SK-N-SH treated with all-trans-retinoic acid at 6 μM for 48 hours (cell line): ENCODE measurements at places on chromosomes 6 and 20.
A peak's percentile ranks its signal among the peaks of the same experiment; 100 is the strongest.

GRCh38 chr6:35181308-35181932 is 32.3 kb upstream of the SCUBE3 start:
- peak; percentile 70 for ATAC-seq

- no peak for ATAC-seq
Measured at GRCh38 chr20:48432494-48432832, 395.3 kb downstream of the PREX1 start.

DNA sequence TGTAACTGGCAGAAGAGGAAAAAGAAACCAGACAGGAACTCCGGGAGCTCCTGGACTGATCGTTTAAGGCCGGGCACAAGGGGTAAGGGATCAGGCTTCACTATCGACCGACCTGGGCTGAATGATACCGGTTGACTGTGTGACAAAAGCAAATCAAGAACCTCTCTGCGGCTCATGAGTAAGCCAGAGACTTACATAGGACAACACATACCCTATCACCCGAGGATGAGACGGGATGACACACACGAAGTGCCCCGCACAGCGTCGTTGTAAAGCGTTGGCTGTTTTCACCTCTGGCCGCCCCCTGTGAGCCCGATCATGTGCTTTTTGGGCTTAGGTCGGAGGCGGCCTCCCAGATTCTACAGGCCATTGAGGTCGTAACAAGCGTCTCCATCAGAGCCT is 695 bp upstream of the TGIF2 start:
- ATAC-seq: no peak

GRCh38 chr6:142458836-142459235 is 157.0 kb downstream of the ADGRG6 start:
- ATAC-seq: no peak

DNA sequence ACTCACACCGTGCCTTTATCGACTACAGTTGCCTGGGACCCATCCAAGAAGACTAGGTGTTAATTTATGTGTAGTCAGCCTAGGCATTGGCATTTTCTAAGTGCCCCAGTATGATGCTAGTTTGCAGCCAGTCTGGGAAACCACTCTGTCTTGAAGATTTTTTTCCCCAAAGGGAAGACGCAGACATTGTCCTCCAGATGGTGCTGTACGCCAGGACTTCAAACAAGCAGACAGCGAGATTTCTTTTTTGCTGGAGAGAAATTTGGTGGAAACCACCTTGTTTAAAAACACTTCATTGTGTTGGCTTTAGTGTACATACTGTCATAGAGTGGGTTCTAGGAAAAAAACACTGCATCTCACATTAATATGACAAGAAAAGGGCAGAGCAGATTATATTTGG is 30.0 kb downstream of the ALDH5A1 start:
- ATAC-seq: peak; percentile 78

DNA sequence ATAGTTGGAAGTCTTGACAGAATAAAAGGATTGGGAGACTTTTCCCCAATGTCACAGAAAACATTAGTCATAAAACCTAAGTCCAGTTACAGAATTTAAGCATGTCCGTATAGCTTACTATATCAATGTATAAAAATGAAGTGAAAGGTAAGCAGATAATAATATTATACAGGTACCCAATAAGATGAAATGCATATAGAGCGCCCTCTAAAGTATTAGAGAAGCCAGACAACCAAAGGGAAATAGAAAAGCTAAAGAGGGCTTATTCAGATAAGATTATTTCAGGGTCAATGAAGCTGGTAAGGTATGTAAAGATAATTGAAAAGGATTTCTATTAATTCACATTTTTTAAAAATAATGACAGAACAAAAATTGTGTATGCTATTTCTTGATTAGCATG is 947.7 kb upstream of the MAP3K7 start:
- no peak for ATAC-seq

GRCh38 chr20:61163031-61163430 is 89.0 kb upstream of the CDH4 start:
- no peak for ATAC-seq

- ATAC-seq: no peak
Measured at GRCh38 chr6:34598712-34599111, 42.6 kb upstream of the SPDEF start.

- peak; percentile 92 for ATAC-seq
Measured at GRCh38 chr6:34358389-34358905, 34.0 kb downstream of the NUDT3 start.

DNA sequence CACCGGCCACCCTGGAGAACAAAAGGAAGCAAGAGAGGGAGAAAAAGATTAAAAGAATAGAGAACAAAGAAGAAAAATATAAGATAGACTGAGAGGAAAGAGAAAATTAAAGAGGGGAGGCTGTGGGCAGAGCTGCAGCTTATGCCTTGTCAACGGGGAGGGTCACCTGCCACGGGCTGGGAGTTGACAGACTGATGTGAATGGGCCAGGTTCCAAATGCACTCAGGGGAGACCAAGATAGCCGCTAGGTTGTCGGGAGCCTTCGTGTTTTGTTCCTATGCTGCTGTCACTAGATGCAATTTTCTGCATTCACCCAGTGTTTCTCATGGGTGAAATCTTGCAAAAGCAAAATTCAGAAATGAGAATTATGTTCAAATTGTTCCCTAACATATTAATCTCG is 119.6 kb upstream of the MTHFD1L start:
- ATAC-seq: no peak

DNA sequence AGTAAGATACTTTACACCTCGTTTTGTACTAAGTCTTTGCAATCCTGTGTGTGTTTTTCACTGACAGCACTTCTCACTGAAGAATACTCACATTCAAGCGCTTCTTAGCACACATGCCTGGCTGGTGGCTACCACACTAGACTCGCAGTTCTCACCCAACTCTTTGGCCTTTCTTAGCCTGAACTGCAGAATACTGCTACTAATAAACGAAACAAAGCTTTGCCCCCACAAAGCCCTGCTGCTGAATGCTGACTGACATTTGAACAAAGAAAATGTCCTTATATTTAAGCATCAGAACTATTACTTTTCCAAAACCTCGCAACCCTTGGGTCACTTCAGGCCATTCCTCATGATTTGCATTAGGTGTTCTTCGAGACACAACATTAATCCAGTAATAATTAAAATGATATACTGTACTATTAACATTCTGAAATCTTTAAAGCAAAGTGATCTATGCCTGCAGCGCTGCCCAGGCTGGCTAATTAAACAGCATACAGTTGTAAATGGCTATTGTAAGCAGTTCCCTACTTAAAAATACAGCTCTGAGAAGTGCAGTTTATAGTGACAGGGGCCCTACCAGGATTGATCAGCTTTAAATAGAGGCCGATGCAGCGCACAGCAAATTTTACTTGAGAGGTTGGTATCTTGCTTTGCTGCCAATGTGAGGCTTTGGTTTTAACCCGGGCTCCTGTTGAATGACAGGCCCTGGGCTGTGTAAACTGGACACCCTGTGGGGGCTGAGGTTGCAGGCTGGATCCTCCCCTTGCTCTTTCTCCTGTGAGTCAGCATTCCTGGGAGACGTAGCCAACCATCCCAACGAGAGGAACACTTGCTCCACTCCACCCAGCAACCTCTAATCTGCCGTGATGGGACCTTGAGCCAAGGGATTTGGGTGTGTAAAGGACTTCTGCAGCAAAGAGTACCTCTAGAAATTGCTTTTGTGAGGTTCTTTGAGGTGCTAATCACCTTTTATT is 899.0 kb downstream of the TFAP2A start:
- ATAC-seq: peak; percentile 88

DNA sequence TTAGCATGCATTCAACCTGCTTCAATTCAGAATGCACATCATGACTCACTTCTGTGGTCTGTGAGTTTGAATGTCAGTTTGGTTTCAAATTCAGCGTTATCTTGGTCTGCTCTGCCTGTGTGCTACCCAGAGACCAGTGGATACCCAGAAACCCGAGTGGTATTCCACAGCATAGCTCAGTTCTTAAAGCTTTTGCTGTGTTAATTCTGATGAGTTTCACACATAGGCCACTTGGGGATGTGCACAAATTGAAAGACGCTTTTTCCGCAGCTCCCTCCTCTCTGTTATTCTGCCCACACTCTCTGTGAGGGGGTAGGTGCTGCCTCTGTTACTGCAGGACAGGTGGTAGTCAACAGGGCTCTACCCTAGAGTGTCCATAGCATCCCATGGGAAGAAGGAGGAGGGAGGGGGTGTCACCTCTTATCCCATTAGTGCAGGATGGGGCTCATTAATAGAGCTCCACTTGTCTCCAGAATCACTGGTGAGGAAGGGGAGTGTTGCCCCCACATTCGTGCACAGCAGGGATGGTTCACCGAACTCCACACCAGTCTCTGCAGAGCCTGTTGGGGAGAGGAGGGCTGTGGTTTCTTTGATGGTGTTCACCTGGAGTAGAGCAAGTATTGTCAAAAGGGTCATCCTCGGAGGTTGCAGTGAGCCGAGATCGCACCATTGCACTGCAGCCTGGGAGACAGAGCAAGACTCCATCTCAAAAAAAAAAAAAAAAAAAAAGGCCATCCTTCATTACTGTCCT is 29.2 kb upstream of the SDCBP2 start:
- ATAC-seq: peak; percentile 65; the same call in 2 of the 3 replicates

DNA sequence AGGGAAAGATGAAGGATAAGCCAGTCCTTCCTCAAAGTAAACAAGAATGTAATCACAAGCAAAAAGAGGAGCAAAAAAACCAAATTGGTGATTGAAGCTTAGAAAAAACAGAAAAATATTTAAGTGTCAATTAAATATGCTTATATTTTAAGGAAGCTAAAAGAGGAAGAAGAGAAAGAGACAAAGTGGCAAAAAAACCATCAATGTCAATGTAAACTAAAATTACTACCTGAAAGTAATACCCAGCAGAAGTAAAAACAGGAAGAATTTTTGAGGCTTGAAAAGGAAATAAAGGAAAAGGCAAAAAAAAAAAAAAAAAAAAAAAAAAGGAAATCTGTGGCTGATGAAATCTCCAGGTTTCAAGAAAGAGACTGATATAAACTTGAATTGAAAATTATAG is 36.2 kb upstream of the OGFRL1 start:
- no peak for ATAC-seq

GRCh38 chr20:41230136-41230535 is 87.4 kb downstream of the ZHX3 start:
- ATAC-seq: no peak

GRCh38 chr6:157711060-157711459 is 112.0 kb upstream of the SNX9 start:
- ATAC-seq: no peak

DNA sequence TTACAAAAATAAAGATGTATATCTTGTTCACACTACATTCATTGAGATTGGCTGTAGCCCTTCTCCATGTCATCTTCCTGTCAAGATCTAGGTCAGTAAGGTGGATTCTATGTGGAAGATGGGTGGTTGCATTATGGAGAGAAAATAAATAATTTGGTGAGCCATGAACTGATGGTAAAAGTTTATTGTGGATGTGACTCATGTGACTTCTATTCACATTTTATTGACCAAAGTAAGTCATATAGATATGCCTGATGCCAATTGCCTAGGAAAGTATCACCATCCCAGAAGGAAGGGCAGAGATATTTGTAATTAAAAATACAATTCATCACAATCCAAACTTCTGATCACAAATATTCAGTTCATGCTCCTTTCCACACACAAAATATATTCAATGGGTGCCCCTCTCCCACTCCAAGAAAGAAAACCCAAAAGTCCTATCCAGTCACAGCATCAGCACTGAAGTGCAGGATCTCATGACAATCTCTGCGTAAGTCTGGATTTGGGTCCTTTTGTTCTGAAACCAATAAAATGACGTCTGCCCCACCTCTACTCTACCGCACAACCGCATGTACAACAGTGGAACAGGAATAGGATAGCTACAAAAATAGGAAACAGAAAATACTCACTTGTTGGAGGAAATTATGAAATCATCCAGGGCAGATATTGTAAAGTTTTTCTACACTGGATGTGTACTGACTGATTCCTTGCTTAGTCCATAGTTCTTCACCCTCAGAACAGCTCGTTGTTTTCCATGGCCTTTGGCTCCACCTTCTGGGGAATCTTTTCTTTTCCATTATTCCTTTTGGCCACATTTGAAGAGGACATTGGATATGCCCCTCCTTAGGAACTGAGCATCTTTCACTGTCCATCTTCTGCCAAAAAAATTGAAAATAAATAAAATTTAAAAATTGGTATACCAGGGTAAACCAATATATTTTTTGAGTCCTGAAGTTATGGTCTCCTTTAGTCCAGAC is 16.1 kb upstream of the SLC17A3 start:
- peak; percentile 88 for ATAC-seq

DNA sequence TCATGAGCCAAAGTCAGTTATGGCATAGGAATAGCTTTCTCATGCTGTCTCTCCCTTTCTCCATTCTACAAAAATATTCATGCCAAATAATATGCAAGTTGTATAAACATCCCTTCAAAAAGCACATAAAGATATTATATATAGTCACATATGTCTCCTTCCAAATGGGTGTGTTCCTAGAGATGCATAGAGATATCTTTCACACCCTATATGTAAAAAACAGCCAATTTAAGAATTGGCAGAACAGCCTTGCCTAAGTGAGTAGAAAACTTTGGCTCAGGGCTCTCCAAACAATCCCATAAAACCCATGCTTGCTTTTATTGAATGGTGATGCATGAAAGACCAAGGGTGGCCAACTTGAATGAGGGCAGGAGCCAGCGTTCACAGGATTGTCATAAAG is 274.7 kb upstream of the SUPT3H start:
- no peak for ATAC-seq

DNA sequence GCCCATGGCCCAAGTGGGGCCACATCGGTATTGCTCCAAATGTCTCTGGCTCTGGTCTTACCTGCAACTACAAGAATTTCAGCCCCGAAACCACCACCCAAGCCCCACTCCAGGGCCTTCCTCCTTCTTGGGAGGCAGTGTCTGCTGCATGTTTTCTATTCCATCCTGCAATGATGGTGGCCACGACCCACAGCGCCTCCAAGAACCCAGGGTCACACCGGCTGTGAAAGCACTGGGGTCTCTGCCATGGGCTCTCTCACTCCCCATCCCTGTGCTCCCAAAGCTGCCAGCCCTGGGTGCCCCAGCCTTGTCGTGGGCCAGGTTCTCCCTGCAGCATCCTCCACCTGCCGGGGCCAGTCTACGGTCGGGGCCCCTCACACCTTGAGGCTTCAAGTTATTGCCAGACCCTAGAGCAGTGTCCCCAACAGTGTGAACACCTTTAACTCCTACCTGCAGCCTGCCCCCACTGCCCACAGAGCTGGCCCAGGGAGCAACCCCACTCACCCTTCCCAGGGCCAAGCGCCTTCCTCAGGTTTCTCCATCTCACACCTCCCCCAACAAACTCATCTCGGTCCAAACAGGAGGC is 115.4 kb downstream of the JPH2 start:
- no peak for ATAC-seq

DNA sequence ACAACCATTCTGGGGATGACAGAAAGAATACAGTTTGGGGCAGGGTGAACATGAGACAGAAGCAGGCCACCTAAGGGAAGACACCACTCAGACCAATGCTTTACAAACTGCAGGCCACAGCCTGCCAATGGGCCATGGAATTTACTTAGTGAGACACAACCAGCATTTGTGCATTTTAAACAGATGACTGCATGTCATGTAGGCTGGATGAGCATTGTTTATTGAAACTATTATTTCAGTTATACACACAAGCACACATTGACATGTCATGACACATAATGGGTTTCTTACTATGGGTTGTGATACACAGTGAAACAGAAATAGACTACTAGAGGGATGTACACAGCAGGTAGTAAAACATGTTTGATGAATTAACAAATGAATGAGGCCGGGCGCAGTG is 8.0 kb downstream of the PGM3 start:
- ATAC-seq: no peak

- ATAC-seq: no peak
Measured at GRCh38 chr6:15170126-15170525, 75.7 kb upstream of the JARID2 start.

GRCh38 chr6:39488255-39488879 is 165.9 kb upstream of the KCNK16 start:
- ATAC-seq: no peak
